Spinal cord (tissue), 10 donors: ENCODE measurements at places on chromosomes 6 and 20. TPM values are rescaled to one million over a fixed set of nuclear protein-coding genes. Genes with fewer than 3 reads are reported as not detected.
A peak's percentile ranks its signal among the peaks of the same experiment; 100 is the strongest.

CST2 gene
- not detected for total RNA-seq

SOBP gene
- total RNA-seq = 30.0 TPM

BMP7 gene
- total RNA-seq = 47.3 TPM

PNLDC1 gene
- total RNA-seq = 0.10 TPM

DNA sequence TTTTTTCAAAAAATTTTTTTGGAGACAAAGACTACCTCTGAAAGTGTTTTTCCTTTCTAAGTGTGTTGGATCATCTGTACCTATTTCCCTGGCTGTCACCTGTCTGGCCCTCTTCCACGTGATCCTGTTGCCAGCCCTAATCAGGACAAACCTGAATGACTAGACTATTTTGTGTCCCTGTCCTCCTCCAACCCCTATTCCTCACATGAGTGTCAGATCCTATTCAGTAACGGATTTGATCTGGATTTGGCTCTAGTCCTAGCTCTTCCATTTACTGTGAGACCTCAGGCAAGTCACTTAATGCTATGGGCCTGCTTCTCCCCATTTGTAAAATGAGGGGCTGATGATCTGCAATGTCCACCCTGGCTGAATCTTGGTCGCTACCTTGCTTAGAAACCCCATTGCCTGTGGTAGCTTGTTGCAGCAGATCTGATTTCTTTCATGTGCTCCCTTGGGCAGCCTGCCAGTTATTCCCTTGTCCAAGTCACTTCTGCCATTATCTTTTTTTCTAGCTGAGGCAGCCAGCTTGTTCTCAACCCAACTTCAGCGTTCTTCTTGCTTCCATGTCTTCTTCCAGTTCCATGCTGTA lies 4.8 kb downstream of the PHF20 start:
- DNase-seq = no peak

- DNase-seq = no peak
Measured at GRCh38 chr20:16293590-16293989, 279.7 kb downstream of the KIF16B start.

- DNase-seq = peak; percentile 71
Measured at GRCh38 chr6:149941583-149942460, at the start of gene ULBP2. Gene ULBP2 (plus strand): TSS chr6:149942014. CDS start chr6:149942073, 59 bp downstream.

GRCh38 chr6:45115696-45116095 lies 212.4 kb upstream of the RUNX2 start:
- DNase-seq = no peak

DNA sequence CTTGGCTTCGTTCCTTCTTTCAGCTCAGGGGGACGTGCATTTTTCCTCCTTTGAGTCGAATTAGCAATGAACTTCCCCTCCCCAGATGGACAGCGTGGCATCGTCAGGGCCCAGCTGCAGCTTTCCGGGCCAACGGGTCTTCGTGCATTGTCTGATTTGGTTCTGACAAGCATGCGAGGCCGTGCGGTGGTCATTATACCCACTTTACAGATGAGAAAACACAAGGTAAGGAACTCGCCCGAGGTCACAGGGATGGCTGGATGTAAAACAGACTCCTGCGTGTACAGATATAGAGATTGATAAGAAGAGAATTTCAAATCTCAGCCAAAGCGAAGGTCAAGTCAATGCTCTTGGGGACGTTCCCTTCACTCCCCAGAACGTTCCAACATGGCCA lies 187.6 kb upstream of the SULF2 start:
- no peak for DNase-seq

DNA sequence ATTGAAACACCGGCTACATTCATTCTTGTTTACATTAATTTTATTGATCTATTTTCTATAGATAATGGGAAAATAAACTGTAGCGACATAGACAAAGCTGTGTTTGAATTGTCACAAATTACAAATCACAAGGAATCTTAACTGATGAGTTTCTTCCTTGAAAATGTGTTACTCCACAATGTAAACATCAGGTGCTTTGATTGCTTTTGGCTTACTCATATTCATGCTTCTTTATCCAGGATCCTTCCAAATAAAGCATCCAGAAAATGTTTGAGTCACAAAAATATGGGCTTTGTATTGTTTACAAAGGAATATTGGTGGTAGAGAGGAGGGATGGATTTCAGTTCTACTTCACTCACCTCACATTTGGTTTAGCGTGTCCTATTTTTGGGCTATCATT lies 64.0 kb downstream of the BMP2 start:
- DNase-seq = no peak

DNA sequence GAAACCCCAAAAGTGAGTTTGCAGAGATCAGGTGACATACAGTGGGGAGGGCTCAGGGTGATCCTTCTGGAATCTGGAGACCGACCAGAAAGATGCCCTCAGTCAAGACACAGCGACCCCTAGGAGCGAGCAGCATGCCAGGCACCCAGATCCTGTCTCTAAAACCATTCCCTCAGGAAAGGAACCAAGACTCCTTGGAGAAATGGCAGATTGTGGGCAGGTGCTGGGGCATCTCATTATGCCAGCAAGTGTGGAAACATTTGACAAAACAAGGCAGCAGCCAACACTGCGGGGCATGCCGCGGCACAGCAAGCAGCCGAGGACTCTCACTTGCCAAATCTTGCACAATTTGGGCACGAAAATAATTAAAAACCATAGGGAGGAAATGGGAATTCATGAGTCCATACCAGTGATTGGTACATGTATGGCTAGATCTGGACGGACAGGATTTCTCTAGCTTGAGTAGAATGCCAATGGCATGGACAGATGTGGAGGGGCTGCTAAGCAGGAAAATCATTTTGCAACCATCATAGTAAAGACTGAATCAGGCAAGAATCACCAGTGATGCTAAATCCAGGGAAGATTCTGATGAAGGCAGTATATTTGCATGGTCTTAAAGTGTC lies 76.9 kb downstream of the GINS1 start:
- no peak for DNase-seq

GRCh38 chr6:1624058-1624850 lies 14.5 kb downstream of the FOXC1 start:
- no peak for DNase-seq

- no peak for DNase-seq
Measured at GRCh38 chr20:62737271-62737811, 28.7 kb downstream of the NTSR1 start.

GRCh38 chr20:21149344-21149743 lies 23.5 kb downstream of the KIZ start:
- DNase-seq = no peak
